D341Med (cell line): ENCODE measurements at places on chromosomes 2 and 18.

GRCh38 chr18:73923866-73924265, 223.8 kb downstream of the FBXO15 start:
- DNase-seq = no peak

DNA sequence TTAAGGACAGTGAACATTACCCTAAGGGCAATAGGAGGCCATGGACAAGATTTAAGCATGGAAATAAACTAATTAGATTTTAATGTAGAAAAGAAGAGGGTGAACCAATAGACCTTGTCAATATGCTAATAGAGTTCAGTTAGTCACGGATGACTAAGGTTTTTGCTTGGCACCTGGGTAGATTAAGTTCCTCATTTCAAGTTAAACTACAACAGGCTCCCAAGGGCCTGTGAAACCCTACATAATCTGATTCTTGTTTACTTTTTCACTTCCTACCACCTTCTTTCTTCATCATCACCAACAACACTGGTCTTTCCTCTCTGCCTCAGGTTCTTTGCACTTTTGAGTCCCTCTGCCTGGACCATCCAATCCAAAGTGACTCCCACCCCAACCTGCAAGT, 14.8 kb downstream of the SP110 start:
- DNase-seq = no peak

DNA sequence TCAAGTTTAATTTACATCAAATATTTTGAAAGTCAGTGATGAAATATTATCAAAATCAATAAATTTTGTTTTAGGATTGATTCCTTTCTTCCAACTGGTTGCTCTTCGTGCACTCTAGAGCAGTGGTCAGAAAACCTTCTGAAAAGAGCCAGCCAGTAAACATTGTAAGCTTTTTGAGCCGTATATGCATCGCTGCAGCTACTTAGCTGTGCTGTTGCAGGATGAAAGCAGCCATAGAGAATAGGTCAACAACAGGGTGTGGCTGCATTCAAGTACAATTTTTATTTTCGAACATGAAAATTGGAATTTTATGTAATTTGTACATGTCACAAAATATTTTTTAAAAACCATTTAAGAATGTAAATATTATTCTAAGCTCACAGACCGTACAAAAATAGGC, 94.9 kb downstream of the MGAT5 start:
- DNase-seq = no peak

DNA sequence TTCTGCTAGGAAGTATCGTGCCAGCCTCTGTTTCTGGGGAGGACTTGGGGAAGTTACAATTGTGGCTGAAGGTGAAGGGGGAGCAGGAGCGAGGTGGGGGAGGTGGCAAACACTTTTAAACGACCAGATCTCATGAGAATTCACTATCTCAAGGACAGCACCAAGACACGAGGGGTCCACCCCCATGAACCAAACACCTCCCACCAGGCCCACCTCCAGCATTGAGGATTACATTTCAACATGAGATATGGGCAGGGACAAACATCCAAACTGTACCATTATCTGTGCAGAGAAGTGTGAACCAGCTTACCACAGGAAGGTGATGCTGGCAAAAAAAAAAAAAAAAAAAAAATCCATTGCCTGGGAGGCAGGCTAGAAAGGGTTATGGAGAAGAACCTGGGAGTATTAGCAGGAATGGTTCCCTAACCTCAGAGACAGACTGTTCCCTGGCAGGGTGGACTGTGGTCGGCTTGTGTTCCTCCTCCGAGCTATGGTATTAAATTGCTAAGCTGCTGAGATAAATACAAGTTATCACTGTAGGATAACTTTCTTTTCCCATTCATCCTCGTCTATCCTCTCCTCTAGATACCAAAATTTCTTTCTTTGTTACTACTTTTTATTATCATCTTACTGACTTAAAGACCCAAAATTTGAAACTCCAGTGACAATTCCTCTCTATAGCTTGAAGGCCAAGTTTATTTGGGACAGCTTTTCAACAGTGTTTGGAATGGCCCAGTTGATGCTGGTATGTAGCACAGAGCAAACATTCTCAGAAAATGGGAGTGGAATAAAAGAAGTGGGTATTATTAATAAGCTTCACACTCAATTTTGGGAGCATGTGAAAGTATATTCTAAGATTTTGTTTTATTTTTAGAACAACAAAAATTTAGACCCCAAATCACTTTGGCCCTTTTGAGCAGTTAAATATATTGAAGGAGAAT, 73.7 kb upstream of the MAP3K20 start:
- DNase-seq = no peak

DNA sequence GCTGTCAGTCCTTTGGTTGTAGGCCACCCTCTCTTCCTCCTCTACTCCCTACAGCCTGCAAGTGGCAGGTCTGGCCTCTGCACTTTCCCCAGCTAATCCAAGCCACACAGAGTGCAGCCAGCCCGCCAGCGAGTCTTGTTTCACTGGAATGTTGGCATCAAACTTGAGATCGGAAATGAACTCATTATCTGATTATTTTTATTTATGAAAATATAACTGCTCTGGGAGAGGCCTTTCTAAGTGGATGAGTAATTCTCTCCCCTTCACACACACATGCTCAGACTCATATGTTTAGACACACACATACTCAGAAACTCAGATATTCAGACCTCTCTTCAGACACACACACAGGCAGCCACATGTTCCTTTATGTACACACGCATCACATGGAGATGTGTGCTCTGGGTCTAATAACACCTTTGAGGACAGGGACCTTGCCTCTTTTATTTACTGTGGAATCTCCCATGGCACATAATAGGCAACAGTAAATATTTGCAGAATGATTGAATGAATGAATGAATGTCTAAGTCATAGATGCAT, 151.3 kb downstream of the ZFP36L2 start:
- no peak for DNase-seq

- DNase-seq = no peak
Observed at GRCh38 chr2:18664421-18664820, 75.1 kb upstream of the NT5C1B start.

- DNase-seq = no peak
Observed at GRCh38 chr2:234136461-234136860, 86.0 kb downstream of the SPP2 start.

- DNase-seq = no peak
Observed at GRCh38 chr2:216571178-216571908, 61.9 kb upstream of the IGFBP2 start.

DNA sequence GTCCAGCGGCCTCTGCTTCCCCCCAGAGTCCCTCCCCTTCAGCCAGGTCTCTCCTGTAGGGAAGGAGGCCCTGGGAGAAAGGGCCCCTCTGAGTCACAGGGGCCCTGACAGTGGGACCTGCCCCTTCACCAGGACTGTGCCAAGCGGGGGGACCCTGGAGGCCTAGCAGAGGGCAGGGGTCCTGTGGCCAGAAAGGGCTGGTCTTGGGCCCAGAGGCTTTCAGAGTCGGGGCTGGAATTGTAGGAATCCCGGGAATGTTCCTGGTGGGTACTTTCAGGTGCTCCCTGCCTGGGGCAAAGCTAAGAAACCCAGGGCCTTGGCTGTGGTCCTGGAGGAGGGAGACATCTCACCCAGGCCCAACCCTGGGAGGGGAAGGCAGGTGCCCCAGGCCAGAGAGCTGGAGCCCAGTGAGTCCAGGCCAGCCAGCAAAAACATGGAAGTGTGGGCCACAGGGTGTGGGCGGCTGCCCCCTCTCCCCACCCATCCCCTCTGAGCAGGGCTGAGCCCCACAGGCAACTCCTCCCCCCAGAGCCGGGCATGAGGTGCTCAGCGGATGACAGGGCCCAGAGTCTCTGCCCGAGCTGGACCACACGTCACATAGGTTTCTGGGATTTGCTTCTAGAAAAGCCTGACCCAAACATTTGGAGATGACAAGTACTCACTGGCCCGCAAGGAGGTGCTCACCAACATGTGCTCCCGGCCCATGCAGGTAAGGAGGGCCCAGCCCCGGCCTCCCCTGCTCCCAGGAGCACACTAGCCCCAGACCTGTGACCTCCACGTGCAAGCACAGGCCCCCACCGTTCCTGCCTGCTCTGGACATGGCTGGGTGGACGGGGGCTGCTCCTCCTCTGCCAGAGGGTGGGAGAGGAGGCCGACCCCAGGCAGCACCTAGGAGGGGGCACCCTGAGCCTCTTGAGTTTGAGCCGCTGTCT, 48.2 kb upstream of the ALPP start:
- no peak for DNase-seq

DNA sequence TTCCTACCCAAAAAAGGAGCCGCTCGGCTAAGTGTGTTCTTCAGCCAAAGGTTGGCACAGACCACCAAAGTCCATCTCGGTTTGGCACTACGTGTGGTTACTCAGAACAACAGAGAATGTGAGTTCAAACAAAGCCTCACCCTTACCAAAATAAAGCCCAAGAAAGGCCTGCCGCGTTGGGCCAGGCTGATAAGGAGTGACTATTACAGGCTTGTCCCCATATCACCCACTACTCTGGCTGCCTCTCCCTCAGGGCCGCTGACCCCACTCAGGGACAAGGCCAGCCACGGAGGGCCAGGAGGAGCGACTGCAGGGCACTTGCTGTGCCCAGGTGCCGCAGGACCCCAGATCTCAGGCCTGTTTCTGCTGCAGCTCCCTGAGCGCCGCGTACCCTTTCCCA, 13.8 kb downstream of the HS1BP3 start:
- DNase-seq = no peak

- DNase-seq = no peak
Observed at GRCh38 chr2:238006510-238006909, 39.7 kb downstream of the UBE2F start.

DNA sequence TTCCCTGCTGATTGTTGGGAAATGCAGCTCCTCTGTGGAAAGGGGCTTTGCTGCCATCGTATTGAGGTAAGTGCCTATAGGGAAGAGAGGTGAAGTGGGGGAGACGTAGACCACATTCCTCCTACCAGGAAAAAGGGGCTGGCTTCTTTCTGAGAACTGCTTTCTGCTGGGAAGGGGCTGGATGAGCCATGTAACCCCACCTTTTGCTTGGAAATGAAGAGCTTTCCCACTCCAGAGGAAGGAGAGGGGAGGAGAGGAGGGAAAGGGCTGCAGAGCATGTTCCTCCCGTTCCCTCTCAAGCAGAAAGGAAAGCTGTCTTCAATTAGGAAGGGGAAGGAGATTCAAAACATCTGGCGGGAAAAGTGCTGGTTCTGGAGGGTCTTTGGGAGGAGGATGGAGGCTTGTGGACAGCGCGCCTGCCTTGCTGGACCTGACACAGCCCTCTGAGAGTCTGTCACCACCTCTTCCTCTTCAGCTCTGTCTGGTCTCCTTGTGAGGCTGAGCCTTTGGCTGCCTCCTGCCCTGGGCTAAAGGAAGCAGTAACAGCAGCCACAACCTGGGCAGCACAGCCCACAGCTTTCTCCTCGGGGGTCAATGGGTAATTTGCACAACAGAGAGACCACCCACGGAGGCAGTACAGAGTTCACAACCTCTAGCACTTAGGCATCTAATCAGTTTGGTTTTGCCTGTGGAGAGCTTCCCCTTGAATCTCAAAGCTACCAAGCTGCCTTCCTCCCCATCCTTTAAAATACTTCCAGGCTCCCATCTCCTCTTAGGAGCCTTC, 410.0 kb upstream of the TNP1 start:
- no peak for DNase-seq

DNA sequence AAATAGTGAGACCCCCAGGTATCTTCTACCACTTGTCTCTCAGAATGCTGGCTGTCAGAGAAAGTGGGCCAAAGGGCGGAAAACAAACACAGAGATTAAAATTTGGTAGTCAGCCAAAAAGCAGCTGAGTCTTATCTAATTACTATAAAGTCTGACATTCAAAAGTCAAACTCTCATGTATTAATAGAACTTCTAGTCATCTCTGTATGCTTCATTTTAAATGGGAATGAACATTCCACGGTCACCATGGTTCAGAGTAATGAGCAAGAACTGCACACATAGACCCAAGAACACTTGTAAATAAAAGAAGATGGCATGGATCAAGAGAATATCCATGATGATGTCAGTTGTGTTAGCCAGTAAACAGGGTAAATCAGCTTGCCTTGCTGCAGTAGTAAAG, 1267.0 kb upstream of the CHAC2 start:
- DNase-seq = no peak
